ENCODE measurements at places on chromosomes 16 and 17. TPM values are rescaled to one million over a fixed set of nuclear protein-coding genes. Genes with fewer than 3 reads are reported as not detected.

The PLLP gene
- 8.1 TPM for total RNA-seq

The SLC43A2 gene
- total RNA-seq, result 23.2 TPM

The PRSS8 gene
- 1.2 TPM for total RNA-seq

The KRTAP2-1 gene
- not detected for total RNA-seq

The MYH1 gene
- not detected for total RNA-seq

The TBX21 gene
- 0.38 TPM for total RNA-seq
